ENCODE measurements at places on chromosomes 1 and 21.

GRCh38 chr1:3463408-3463863, 9.0 kb downstream of the ARHGEF16 start:
- DNase-seq = no peak

DNA sequence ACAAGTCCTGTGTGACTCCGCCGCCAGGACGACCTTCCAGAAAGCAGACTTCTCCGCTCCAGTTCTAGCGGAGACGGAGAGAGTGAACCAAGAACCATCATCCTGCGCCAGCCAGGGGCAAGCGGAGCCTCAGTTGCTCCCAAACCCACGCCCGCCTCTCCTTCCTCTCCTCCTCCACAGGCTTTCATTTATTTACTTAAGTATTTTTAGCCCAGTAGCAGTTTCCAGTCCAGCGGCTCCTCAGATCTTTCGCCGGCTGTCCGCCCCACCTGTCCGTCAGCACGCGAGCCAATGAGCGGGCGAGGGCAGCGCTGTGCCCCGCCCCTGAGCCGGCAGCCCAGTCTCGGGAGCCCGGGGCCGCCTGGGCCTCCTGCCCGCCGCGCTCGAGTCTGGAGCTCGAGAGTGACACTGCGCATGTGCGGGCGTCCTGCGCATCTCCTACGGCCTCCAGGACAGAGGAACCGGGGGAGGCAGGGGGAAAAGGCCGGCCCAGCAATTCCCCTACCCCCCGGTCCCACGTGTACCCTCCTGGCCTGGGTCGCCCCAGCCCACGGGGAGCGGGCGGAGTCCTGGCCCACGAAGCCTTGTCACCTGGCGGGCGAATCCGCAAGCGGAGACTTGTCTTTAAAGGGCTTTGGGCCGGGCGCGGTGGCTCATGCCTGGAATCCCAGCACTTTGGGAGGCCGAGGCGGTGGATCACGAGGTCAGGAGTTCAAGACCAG, at the start of gene FALEC:
FALEC (plus strand) TSS at position 425 of the 722 bp plus-strand sequence.
- peak; percentile 86 for DNase-seq

DNA sequence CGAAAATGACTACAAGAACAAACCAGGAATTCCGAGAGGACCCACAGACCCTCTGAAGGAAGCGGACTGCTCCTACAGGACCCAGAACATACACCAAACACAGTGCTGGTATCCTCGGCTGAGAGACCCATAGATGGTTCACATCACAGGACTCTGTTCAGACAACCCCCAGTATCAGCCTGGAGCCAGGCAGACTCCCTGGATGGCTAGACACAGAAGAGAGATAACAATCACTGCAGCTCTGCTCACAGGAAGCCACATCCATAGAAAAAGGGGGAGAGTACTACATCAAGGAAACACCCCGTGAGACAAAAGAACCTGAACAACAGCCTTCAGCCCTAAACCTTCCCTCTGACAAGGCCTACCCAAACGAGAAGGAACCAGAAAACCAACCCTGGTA, 434.0 kb upstream of the NR5A2 start:
- DNase-seq = no peak

GRCh38 chr1:52601519-52601918, 652 bp upstream of the GPX7 start:
- no peak for DNase-seq

DNA sequence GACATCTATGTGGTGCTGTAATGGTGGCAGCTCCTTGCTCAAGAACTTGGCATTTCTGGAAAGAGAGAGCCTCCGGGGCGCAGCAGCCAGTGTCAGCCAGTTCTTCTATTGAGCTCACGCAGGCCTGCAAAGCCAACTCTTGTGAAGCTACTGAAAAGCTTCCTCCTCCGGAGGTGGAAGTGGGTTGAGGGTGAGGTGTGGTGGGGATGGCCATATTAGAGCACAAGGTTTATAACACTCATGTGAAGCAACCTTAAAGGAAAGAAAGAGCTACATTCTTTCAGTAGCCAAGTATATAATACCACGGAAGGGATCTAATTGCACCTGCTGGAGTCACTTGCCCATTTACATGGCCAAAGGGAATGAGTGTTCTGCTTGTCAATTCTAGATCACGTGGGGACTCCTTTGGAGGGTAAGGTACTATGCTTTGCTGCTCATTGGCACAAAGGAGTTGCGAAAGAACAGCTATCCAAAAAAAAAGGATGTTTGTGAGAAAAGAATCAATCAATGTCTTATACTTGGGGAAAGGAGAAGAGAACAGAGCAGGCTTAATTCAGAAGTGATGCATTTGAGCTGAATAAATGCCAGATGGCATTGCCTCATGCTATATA, 18.3 kb upstream of the MAP10 start:
- no peak for DNase-seq

DNA sequence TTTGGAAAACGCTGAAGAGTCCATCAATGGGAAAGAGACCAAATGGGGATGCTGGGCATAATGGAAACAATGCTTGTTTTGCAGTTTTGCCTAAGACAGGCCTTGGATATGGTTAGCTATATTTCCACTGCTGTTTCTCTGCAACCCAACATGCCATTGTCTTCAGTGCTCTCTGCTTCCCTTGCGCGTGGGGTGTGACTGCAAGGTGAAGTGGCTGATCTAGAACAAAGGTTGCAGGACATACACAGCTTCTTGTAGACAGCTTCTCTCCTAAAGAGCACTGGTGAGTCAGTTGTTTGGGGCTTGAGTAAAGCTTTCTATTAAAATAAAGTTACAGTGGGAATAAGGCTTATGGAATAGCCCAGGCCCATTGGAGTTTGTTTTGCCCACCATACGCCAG, 33.0 kb downstream of the RUNX1 start:
- no peak for DNase-seq

GRCh38 chr1:239909898-239910297, 181.8 kb upstream of the FMN2 start:
- DNase-seq = no peak

- no peak for DNase-seq
Measured at GRCh38 chr21:38486706-38487105, 11.6 kb downstream of the ERG start.

DNA sequence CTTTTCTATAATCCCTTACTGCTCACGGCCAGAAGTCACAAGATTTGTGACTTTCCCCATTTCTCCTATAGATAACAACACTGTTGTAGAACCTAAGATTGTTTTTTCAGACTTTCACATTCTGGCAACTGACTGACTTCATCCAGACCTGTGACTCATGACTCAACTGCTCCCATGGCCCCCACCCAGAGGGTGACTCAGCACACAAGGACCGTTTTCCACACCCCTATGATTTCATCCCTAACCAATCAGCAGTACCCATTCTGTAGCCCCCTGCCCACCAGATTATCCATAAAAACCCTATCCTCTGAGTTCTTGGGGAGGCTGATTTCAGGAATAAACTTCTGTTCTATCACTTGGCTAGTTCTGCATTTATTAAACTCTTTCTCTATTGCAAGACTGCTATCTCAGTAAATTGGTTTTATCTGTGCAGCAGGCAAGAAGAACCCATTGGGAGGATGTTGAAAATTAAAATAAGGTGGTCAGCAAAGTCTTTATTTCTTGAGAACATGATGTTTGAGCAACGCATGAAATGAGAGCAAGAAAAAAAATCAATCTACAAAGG, 79.7 kb downstream of the NGF start:
- no peak for DNase-seq

DNA sequence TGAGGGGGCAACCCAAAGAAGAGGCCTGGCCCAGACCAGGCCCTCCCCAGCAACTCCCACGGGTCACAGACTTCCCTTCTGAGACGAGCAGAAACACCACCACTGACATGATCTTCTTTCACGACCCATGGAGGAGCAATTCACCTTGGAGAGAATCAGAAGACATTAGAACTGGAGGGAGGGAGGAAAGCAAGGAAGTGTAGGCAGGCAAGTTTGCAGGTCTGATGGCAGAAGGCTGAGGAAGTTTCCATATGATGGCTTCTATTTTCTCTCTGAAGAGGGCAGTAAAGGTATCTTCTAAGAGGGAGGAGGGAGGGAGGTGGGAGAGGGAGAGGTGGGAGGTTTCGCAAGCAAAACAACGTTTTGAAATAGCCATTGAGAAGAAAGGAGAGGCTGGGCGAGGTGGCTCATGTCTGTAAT, 1.4 kb upstream of the UBXN10 start:
- DNase-seq = no peak

- no peak for DNase-seq
Measured at GRCh38 chr1:85028151-85028550, 20.1 kb downstream of the MCOLN3 start.
